ENCODE measurements at places on chromosomes 2 and 18.

- DNase-seq: no peak
These were observed 1.5 kb downstream of the AQP4 start for GRCh38 chr18:26863921-26864497.

- no peak for DNase-seq
These were observed 22.0 kb upstream of the FZD5 start for GRCh38 chr2:207791579-207792243.

DNA sequence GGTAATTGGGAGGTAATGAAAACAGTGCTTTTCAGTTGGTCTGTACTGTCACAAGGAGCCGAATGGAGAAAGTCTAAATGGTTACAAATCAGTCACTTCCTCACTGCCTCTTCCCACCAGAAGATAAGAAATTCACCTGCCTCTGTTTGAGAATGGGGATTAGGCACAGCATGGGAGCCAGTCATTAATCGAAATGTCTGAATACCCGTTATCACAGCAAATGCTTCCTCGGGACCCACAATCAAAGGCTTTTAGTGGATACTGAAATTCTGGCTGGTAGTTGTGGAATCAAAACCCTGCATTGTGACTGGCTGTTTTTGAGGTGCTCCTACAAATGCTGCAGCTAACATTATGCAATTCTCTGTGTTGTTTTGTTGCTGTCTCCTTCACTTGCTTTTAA, 461.0 kb upstream of the MEX3C start:
- no peak for DNase-seq

DNA sequence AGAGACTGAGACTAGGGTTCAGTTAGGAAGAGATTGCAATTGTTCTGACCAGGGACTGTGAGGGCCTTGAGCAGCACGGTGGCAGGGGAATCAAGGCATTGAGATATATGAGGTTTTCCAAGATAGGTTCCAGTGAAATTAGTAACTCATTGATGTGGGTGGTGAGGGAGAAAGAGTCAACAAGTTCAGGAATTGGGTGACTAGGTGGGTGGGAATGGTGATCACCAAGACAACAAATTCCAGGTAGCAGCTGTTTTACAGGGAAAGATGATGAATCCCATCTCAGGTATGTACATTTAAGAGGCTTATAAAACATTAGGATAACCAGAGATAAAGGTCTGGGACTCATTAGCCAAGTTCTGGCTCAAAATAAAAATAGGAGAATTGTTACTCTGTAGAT, 251.5 kb upstream of the MGAT5 start:
- no peak for DNase-seq

DNA sequence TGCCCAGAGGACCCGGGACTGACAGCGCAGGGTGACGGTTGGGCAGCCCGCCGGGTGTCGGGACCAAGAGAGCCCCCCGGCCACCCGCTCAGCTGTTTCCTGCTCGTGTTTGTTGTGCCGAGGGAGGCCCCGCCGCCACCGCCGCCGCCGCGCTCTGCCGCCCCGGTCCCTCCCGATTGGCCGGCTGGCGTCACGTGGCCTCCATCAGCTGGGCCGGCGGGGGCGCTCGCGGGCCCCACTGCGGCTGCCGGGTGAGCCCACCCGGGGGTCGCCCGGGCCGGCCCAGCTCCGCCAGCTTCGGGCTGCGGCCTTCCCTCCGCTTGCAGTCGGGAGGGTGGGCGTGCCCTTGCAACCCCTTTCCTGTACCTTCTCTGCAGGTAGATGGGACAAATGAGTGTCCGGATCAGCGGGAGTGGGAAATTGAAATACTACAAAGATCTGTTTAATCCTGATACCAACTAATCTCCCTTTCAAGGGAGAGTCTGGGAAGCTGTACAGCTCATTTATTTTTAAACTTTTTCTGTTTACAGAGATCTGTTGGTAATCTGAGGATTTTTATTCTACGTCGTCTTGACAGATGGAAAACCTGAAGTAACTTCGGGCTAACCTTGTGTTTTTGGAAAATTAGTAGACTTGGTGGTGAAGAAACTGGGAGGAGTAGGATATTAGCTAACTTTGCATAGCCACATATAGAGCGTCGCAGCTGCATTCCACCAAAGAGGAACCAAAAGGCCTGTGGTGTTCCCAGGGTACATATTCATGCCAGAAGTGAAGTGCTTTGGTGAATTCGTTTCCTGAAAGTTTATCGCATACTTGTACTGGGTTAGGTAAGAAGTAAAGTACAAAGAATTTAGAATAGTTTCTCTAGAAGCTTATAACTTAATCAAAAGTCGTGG, 1.2 kb downstream of the YPEL5 start:
- peak; percentile 29 for DNase-seq

- no peak for DNase-seq
These were observed 16.5 kb upstream of the ME2 start for GRCh38 chr18:50862401-50862800.

DNA sequence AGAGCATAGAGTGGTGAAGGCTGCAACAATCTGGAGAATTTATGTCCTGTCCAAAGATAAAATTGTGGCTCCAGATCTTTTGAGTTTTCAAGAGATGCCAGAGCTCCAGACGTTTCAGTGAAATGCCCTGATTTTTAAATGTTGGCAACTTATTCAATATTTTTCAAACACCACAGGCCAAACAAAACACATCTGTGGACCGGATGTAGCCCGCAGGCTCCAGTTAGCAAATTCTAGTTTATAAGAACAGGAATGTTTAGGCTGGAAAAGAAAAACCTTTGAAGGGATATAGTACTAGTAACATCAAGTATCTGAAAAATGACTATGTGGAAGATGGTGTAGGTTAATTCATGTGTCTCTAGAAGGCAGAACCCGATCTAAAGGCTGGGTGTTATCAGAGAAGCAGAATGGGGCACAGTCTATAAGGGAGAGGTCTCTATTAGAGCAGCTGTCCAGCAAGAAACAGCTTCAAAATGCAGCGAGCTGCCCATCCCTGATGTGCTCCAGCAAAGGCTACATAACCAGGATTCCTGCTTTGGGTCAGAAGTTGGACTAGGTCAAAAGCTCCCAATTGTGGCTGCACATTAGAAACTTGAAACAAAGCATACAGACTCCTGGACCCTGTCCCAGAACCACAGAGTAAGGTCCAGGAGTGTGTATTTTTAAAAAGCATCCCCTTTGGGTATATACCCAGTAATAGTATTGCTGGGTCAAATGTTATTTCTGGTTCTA, 105.9 kb downstream of the ANKRD44 start:
- DNase-seq: no peak

DNA sequence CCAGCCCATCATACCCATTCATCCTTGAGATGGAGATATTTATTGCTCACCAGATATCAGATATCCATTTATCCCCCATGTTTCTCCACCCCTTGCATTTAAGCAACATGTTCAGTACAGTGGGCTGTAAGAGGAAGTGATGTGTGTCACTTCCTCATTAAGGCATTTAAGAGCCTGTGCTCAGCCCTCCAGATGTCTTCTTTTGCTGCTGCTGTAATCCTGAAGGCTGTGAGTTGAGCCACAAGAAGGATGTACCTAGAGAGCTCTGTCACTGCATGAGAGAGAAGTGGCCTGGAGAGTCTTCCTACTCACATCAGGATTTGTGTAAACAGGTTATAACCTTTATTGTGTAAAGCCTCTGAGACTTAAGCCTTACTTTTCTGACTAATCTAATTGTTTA, 151.8 kb upstream of the UNC80 start:
- no peak for DNase-seq

- DNase-seq: no peak
These were observed at the start of gene OTX1 for GRCh38 chr2:63050334-63051041. Gene OTX1, plus strand, starts transcription at chr2:63050830. Its CDS starts 2,161 bp downstream, at chr2:63052991.
